T-helper 17 cell (primary cell): ENCODE measurements at places on chromosomes 5 and 9.

- DNase-seq = no peak
These were observed 171.3 kb downstream of the CFAP90 start for GRCh38 chr5:7679663-7680062.

DNA sequence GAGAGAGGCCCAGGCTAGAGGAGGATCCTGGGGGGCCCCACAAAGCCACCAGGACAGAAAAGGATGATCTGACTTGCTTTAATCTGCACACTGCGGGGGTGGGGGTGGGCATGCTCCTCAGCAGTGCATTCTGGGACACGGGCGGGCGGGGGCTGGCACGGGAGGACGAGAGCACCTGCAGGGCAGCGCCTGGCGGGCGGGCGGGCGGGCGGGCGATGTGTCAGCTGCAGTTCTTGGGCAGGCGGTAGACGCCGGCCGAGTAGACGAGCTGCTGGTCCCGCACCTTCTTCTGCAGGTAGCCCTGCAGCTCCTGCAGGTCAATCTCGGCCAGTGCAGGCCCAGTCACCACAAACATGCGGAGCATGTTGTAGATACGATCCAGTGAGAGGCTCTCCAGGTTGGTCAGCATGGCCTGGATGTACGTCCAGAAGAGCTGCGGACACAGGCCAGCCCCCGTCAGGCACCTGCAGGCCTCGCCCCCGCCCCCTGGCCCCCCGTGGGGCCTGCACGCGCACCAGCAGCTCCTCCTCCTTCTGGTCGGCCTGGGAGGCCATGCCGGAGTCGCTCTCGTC is 3.0 kb upstream of the TMEM210 start:
- DNase-seq = no peak

DNA sequence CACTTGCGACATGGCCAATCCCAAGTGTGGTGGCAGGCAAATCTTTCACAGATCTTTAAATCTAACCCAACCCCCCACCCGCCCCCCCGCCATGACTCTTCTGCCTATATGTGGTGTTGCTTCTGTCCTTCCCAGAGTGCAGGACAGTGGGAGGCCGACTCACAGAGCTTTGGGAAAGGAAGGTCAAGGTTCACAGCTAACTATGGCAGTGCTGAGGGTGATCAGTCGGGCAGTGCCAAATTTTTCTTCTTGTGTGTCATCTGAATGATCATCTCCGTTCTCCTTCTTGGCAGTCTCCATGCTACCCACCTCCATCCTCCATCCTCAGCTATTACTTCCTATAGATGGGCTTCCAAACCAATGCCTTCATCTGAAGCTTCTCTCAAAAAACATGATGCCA is 129.0 kb upstream of the NFIB start:
- DNase-seq = no peak

- DNase-seq = no peak
These were observed 116.2 kb downstream of the MPDZ start for GRCh38 chr9:13163287-13163686.

GRCh38 chr5:150256410-150257064 is 33.0 kb downstream of the CAMK2A start:
- DNase-seq = no peak

GRCh38 chr9:71929791-71930440 is 18.5 kb downstream of the C9orf85 start:
- no peak for DNase-seq

- no peak for DNase-seq
These were observed 58.6 kb downstream of the STK10 start for GRCh38 chr5:172129256-172129910.

DNA sequence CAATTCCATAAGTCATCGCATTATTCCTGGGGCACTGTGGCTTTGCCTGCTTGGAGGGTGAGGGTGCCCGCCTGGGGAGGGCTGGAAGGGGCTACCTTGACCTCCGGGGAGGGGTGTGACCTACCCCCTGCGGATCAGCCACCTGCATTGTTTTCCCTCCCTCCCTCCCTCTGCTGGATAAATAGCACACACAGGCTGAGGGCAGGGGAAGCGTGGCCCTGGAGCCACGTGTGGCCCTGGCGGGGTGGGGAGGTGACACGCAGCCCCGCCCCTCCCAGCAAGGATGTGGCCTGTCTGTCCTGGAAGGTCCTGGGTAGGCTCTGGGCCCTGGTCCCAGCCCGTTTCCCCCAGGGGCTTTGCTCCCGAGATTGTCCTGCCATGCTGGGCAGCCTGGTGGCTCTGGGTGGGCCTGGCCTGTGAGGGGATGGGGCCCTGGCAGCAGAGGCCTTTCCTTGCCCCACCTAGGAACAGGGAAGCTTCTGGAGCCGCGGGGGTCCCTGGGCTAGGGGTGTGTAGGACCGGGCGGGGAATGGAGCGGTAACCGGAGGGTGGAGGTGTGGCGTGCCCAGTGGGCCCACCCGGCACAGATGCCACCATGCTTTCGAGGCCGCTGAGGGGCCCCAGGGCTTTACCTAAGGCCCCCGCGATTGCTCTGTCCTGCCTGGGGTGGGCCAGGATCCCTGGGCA is 33.4 kb downstream of the RXRA start:
- DNase-seq = no peak

DNA sequence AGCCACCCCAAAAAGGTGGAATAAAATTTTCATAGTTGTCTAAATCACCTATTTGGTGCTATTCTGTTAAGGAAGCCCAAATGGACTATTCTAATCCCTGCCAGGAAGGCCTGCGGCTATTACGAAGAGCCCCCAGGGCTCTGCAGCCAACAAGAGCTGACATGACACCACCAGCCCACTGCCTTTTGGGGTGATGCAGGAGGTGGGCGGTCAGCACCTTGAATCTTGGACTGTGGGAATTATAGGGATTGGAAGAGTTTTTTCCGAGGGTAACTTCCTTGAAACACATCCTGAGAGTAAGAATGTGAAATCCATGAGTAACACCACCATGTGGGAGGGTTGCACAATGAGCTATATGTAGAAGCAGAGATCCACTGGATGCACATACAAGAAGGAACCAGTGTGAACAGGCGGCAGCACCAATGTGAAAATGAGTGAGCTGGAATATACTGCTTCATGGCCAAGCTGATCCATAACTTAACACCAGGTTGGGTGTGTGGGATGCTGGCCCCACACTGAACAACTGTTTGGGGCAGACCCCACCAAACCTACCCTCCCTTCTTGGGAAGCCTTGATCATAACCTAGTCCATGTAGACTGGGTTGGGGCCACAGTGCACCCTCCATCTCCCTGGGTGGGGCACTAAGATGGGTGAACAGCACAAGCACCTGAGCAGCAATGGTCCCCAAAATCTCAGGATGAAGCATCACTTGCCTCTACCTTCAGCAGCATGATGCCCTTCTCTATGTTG is 239.0 kb downstream of the FSTL4 start:
- DNase-seq = no peak

- DNase-seq = no peak
These were observed 13.4 kb upstream of the GAPT start for GRCh38 chr5:58477760-58478376.

- DNase-seq = no peak
These were observed 132.4 kb downstream of the DAB2IP start for GRCh38 chr9:121783521-121784507.

DNA sequence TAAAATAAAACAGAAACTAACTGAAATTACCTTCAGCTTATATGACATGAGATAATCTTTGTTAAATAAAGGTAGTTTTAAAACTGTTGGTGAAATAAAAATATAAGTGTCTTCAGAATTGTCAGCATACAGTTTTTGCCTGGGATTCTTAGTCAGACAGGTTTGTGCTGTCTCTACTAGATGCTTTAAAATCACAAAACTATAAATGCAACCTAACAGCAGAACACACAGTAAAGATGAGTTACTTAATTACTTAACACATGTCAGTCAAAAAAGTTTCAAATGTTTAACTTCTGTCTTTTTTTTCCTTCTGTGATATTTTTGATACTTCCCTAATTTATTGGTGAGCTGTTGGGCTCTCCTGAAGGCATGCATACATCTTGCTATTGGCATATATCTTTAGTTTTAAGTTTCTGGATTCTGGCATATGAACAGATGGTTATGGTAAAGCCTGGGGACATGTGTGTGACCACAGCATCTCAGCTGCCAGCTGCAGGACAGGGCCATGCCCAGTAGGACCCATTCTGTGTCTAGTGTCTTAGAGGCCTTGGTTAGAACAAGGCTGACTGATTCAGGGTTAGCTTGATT is 231.1 kb upstream of the NUDT12 start:
- no peak for DNase-seq

GRCh38 chr9:129027685-129028191 is 393 bp downstream of the SH3GLB2 start:
- no peak for DNase-seq

DNA sequence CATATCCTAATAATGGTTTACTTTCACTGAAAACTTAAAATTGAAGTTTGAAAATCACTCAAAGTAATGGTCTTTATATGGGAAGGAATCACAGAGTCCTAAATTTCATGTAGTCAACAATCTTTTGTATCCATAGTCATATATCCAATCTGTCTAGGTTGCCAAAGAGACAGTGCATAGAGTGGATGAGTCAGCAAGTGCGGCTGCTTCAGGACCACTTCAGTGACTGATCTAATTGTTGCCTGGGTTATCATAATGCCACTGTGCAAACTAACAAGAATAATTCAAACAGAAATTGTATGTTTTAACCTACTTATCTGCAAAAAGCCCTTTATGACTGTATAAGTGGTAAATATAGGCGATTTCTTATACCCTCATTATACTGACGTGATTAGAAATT is 211.3 kb upstream of the PRR16 start:
- no peak for DNase-seq

- DNase-seq = no peak
These were observed 73.8 kb downstream of the AMBP start for GRCh38 chr9:114004221-114004716.

DNA sequence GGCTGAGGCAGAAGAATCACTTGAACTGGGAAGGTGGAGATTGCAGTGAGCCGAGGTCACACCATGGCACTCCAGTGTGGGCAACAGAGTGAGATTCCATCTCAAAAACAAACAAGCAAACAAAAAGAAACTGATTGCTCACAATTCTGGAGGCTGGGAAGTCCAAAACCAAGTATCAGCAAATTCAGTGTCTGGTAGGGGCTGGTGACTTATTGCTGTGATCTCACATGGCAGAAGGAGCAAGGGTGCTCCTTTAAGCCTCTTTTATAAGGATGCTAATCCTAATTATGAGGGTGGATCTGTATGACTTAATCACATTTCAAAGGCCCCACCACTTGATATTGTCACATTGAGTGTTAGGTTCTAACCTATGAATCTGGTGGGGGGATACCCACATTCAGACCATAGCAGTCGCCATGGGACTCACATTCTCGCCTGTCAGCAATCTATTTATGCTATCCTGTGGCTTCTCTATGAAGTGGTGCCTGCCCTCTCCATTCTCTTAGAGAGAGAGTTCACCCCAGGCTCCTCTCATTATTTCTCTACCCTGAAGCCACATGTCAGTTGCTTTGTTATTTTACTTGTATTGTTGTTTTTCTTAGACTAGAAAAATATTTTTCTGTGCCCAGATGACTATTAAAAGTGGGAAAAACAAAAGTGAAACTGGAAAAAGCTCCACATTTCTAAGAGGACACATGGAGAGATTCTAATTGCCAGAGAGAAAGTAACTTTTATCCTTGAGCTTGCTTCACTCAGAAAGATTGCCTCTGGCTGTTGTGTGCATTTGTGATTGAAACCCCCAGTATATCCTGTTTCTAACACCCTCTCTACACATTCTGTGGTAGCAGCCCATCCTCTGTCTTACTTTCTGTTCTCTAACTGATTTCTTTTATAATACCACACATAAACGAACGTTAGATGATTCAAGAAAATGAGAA is 18.8 kb upstream of the PRLR start:
- DNase-seq = no peak

DNA sequence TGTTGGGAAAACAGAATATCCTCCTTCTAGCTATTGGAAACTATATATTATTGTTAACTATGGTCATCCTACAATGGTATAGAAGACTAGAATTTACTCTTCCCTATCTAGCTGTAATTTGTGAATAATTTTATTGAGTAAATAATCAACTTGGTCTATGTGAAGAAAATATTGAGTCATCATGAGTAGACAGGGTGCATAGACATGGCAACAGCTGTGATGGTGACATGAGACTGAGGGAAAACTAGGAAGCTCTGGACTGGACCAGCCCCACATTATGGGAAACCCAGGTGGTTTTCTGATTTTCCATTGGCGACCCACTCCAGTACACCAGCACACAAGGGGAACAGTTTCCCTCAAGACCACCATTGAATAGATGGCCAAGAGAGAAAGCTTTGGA is 95.0 kb downstream of the APBA1 start:
- no peak for DNase-seq

GRCh38 chr5:136768457-136768856 is 403.1 kb upstream of the TRPC7 start:
- no peak for DNase-seq
